ENCODE measurements at places on chromosomes 1 and 21. TPM values are rescaled to one million over a fixed set of nuclear protein-coding genes. Genes with fewer than 3 reads are reported as not detected.
A peak's percentile ranks its signal among the peaks of the same experiment; 100 is the strongest.

GRCh38 chr1:51168936-51169335 is 66.9 kb downstream of the C1orf185 start:
- H3K36me3 ChIP-seq = no peaks in the 10 kb centered on the region
- DNase-seq = no peak
- peaks cover 2% of the 10 kb centered on the region for H3K4me1 ChIP-seq
- H3K27me3 ChIP-seq = peaks cover 5% of the 10 kb centered on the region

HCRTR1 gene
- not detected for total RNA-seq

GRCh38 chr21:17570786-17571185 is 41.9 kb downstream of the BTG3 start:
- no peaks in the 10 kb centered on the region for H3K4me1 ChIP-seq
- no peak overlapping the region for H3K4me3 ChIP-seq
- H3K36me3 ChIP-seq = no peaks in the 10 kb centered on the region
- DNase-seq = no peak
- H3K27ac ChIP-seq = no peak overlapping the region

KIRREL1 gene
- total RNA-seq = 0.21 TPM

DNA sequence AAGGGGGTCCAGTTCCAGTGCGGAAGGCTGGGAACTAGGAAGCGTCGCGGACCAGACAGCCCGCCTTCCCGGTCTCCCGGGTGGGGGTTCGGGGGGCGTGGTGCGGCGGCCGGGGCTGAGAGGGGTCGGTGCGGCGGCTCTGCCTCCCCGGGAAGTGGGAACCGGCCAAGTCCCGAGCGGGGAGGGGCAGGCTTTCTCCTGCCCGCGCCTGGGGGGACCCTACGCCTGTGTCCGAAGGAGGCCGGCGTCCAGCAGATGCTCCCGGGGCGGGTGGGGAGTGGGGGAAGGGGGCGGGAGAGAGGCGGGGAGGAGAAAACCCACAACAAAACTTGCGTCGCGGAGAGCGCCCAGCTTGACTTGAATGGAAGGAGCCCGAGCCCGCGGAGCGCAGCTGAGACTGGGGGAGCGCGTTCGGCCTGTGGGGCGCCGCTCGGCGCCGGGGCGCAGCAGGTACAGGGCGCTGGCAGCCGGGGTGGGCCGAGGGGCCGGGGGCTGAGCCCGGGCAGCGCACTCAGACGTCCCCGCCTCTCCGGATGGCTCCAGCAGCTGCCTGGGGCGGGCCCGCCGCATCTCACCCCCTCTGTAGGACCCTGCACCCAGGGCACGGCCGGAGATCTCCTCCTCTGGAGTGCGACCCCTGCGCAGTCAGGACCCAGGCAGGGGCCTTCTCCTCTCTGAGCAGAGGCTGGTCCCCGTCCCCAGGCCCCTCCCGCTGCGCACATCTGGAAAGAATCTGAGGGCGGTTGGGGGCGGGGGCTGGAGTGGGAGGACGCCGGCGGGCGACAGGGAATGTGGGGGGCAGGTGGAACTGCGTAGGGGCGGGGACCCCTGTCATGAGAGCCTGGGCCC is at the start of gene PODN:
PODN (plus strand) TSS at position 355 of the 849 bp plus-strand sequence. CDS start 7,643 bp downstream, outside the sequence.
- no peaks in the 10 kb centered on the region for H3K36me3 ChIP-seq
- DNase-seq = peak; percentile 34
- H3K27ac ChIP-seq = no peak within 1 kb of the TSS
- H3K4me3 ChIP-seq = peak within 1 kb of the TSS; percentile 40

DYNLT4 gene
- total RNA-seq = not detected

- no peak overlapping the region for H3K4me3 ChIP-seq
- peaks cover 3% of the 10 kb centered on the region for H3K36me3 ChIP-seq
- DNase-seq = no peak
- H3K4me1 ChIP-seq = peaks cover 6% of the 10 kb centered on the region
Measured at GRCh38 chr1:40787737-40788560, 4.4 kb downstream of the KCNQ4 start.

GRCh38 chr21:21163904-21164303 is 165.7 kb downstream of the NCAM2 start:
- H3K4me1 ChIP-seq = no peaks in the 10 kb centered on the region
- H3K27me3 ChIP-seq = no peaks in the 10 kb centered on the region
- no peak overlapping the region for H3K27ac ChIP-seq
- no peak overlapping the region for H3K4me3 ChIP-seq
